ENCODE measurements at places on chromosomes 1 and 21.
A peak's percentile ranks its signal among the peaks of the same experiment; 100 is the strongest.

DNA sequence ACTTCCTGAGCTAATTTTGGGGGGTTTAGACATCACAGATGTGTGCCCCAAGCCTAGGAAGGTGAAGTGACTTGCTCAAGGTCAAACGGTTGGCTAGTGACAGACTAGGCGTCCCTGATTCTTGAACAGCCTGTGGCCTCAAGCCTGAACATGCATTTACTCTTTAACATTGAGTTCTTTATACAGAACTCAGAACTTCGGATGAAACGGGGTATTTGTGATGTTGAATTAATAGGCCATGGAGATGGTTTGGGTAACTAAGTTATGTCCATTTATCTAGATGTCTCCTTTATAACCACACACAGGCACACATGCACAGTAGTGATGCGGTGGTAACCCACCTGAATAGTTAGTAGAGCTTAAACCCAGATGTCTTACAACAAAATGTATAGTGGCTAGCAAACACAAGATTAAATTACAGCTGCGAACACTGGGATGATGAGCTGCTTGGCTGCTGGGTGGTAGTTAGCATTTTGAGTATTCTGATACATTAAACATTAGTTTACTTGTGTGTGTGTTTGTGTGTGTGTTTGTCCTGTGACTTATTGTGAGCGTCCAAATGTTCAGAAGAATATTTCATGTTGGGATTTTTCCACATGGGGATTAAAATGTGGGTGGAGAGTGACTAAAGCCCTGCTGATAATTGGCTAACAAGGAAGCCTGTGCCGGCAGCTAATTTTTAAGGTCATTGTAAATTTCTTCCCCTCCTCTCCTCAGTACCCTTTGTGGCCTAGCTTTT is 2.3 kb downstream of the ATP1A1 start:
- peak; percentile 80 for DNase-seq

- DNase-seq: no peak
These were observed 102.6 kb upstream of the PPM1J start for GRCh38 chr1:112817555-112818373.

DNA sequence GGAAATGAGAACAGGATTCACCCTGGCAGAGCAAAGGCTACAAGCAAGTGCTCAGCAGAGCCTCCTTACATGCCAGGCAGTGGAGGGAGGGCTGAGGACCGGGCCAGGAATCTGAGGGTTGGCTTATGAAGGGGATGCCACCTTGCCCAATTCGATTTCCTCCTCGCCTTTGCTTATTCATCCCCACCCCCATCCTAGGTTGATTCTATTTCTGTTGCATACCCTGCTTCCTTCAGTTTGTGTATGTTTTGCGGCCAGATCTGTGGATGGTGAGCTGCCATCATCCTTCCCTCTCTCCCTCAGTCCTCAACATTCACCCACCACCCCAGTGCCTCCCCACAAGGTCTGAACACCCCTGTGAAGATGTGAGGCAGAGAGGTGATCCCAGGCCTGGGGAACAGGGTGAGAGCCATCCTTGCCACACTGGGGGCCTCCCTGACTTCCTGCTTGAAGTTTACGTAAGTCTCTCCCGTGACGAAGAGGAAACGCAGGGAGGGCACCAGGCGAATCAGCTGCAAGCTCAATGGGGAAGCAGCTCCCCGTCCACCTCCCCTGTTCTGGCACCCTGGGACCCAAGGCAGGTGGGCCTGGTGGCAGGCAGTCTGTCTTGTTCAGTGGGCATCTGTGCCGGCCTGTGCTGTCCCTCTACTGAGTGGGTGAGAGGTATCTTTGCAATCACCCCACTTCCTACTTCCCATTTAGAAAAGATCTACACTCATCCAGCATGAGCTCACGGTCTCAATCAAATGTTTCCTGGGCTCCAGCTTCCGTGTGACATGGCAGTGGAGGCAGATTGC is 50.6 kb upstream of the CNTN2 start:
- peak; percentile 62 for DNase-seq

DNA sequence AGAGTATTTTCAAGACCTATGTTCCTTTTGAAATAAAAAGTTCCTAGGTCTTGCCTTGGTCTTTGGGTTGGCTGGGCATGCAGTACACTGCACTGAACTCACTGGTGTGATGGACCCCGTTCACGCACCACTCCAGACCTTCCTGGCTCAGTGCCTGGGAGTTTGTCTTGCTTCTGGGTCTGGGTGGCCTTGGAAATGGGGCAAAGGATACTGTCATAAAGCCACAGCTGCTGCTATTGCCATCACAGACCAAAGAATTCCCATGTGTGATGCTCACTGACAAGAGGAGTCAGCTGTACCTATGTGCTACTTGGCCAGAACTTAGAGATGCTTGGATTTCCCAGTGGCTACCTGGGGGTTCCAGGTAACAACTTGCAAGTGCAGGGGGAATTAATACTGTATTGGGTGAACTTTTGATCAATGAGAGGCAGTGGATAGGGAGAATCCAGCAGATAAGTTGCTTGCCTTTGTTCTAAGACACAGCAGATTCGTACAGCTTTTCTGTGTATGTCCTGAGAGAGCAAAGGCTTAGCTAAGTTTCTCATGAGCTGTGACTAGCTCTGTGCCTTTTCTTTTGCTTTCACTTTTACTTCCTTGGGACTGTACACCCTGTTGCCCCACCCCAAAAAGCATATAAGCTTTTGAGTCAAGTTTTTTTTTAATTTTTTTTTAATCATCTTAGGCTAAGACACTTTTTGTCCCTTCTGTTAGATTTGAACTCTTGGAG is 115.3 kb downstream of the RUNX1 start:
- peak; percentile 83 for DNase-seq

GRCh38 chr21:15894596-15894995 is 164.8 kb downstream of the USP25 start:
- no peak for DNase-seq

DNA sequence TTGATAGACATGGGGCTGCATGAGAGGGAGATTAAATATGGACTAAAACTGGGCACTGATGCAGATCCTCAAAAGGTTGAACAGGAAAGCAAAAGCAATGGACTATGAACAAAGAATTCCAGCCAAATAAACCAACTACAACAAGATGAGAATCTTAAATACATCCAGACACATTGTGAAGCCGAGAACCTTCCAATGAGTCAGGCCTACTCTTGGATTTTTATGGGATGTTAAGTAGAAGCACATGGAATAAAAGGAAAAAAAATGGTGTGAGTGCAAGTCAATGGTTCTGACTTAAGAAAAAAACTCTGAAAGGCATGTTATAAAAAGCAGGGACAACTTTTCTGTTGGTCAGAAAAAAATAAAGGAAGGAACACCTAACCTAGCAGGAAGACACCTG is 227.2 kb downstream of the DPYD start:
- DNase-seq: no peak

GRCh38 chr1:170594066-170594626 is 62.2 kb downstream of the GORAB start:
- DNase-seq: no peak

DNA sequence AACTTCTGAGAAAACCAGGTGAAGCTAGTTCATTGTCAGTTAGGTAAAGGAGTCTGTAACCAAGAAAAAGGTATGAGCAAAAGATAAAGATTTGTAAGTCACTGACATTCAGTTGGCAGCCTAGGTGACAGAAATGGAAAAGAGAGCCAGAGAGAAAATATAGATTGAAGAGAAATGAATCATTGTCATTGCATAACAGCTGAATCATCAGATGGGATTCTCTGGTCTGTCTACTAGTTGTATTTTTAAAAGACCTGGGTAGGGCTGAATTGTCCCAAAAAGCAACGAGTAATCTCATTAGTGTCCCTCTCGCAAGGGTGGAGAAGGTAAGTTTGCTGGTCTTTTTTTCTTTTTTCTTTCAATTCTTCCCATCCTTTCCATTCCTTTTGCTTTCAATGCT is 36.6 kb downstream of the PTGS2 start:
- peak; percentile 86 for DNase-seq

DNA sequence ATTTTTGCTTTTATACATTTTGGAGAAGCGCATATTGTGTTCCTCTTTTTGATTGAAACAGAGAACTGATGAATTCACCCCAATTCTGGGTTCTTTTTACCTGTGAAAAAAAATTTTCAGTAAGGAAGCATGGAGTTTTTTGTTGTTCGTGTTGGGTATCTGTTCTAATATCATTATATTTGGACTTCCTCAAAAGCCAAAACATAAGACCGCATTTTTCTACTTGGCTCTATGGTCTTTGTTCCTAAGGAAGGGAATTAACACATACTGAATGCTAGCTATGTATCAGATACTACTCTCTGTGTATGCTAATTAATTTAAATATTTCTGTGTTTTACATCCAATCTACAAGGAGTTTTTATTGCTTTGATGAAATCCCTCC is 12.9 kb downstream of the EPB41 start:
- peak; percentile 7 for DNase-seq

Data from suppressor macrophage treated with lipopolysaccharide for 1 hour (primary cell).